ENCODE measurements at places on chromosomes 5 and 9.

DNA sequence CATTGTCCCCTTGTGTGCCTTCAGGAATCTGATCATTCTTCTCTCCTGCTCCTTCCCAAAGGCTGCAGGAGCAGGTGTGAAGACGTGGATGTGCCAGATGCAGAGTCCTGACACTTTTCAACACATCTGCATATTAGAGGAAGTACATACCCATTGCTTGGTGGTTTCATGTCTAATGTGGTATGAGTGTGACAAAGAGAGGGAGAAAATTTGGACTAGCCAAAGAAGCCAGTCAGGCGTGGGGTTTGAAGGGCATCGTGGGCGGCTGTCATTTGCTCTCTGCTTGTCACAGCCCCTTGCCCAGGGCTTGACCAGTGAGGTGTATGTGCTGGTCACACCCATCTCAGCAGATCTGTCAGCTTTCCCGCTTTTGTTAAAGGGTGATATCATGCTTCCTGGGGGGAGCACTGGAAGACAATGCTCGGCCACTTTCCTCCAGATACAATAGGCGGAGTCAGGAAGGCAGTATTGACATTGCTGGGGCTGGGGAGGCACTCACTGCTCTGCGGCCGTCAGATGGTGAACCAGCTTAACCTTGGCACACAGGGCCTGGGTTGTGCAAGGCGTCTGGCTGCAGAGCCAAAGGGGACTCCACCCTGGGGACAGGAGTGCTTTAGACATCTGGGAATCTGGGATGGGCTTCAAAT, 8.6 kb downstream of the TEK start:
- DNase-seq, result no peak

GRCh38 chr5:157561110-157561509, 14.5 kb downstream of the ADAM19 start:
- no peak for DNase-seq

GRCh38 chr5:141628175-141628788, 8.4 kb downstream of the HDAC3 start:
- no peak for DNase-seq

DNA sequence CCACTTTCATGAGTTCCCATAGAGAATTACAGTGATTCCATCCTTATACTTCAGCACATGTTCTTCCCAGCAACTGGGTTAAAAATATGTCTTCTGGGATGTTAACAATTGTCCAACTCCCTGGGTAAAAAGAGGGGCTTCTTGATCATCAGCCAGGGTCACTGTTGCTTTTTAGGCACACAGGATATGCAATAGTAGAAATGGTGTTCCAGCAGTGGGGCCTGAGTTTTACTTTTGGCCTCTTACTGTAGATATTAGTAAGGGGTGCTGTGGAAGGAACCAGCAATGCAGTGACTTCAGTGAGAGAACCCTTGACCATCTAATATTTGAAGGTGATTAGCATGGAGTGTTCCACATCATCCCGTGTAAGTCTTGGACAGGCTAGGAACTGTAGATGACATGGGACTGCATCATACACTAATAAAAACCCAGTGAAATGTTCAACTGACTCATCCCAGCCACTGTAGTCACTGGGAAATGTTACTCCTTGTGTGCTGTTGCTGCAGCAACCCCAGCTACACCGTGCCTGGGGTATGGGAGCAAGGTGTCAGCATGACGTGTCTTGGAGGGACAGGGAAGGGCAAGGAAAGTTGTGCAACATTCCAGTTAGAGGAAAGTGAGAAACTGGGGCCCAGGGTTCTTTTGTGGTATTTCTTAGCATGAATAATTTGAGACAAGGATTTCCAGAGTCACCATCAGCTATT, 610.9 kb downstream of the RAB3C start:
- no peak for DNase-seq

Measured in T-helper 2 cell (primary cell).